ENCODE measurements at places on chromosomes 1 and 21.

GRCh38 chr1:46682064-46682463 lies 10.4 kb downstream of the TEX38 start:
- DNase-seq = no peak

DNA sequence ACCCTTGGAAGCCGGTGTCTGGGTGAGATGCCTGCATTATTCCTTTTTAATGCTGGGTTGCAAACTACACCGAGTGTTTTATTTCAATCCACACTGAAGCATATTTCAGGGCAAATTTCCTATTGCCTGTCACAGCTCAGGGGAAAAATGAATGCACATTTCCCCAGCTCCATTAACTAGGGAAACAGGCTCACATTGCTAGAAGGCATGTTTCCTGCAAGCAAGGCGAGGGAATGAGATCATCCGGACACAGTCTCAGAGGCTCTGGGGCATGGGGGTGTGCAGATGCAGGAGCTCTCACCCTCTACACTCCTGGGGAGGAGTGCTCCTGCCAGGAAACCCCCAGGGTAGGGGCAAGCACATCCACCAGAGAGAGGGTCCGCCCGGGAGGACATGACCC lies 24.6 kb downstream of the SYT2 start:
- no peak for DNase-seq

- no peak for DNase-seq
Observed at GRCh38 chr1:95262913-95263312, 28.9 kb downstream of the RWDD3 start.

DNA sequence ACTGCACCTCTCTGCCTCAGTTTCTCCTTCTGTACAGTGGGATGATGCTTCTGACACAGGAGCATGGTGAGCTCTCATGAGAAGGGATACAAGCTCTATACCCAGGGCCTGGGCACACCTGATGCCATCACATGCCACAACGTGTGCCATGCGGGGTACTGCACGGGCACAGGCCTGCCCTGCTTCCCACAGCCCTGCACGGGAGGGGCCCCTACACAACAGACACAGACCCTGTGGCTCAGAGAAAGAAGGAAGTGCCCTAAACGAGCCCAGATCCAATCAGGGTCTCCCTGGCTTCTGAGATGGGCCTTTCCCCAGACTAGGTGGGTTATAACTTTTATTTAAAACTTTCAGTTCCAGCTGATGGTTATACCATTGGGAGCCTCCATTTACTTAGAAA lies 24.6 kb downstream of the C2CD2 start:
- DNase-seq = no peak

DNA sequence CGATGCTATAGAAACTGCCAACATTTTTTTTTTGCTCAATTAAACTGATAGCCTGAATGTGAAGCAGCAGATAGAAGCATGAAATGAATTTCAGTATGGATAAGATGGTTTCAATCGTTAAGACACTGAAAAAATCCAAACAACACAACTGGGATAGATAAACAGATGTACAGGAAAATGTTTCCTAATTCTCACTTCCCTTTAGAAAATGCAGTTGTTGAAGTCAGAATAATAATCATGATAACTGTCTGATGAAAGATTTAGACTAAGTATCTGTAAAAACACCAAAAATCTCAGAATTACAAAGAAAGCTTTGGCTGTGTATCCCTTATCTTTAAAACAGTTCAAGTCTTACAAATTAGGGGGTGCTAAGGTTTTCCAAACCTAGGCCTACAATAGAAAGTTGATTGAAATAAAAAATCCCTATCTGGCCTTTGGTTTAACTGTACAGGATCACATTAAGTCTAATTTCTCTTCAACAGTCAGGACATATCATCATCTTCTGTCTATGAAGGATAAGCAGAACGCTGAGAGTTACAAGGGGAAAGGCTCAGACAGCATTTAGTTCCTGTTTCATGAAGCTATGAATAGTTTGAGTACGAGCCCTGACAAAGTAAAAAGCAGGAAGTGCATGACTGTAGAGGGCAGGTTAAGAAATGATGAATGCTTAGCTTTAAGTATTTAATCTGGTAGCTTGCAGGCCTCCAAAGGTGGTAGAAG lies 203.2 kb downstream of the APP start:
- DNase-seq = no peak

DNA sequence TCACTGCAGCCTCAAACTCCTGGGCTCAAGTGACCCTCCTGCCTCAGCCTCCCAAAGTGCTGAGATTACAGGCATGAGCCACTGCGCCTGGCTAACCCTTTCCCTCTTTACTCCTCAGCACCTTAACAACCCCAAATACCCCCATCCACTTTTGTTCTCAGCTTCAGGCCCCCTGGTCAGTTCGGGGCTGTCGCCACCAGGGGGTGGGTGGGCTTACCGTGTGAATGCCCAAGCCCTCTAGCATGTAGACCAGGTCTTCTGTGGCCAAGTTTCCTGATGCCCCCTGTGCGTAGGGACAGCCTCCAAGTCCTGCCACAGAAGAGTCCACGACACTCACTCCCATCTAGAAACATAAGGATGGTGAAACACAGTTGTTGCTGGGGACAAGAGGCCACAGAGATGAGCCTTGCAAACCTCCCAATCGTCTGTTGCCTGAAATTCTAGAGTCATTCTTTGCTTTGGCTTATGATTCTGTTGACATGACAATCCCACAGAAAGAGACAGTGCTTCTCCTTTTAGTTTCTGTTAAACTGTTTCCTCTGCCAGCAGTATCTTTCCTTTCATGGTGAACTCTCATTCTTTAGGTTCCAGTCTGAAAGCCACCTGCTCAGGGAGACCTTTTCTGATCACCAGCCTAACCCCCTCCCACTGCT lies 3.8 kb upstream of the GALE start:
- no peak for DNase-seq

DNA sequence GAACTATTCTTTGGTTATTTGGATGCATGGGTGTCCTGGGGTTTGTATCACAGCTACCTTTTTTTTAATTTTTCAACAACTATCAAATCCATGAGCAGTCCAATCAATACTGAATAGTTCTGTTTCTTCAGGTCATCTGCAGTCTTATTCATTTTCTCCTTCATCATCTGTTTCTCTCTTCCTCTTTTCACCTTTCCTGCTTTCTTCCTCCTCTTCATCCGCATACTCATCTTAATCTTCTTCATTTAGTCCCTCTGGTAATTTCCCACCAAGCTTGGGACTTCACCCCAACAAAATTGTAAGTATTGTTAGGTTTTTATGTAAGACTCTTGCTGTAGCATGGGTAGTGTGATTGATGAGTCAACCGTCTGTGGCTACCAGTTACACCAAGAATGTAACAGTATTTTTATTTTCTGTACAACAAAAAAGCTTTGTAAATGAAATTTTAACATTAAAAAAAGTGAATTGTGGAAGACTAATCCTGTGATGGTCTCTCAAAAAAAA lies 184.1 kb upstream of the RNPC3 start:
- no peak for DNase-seq

DNA sequence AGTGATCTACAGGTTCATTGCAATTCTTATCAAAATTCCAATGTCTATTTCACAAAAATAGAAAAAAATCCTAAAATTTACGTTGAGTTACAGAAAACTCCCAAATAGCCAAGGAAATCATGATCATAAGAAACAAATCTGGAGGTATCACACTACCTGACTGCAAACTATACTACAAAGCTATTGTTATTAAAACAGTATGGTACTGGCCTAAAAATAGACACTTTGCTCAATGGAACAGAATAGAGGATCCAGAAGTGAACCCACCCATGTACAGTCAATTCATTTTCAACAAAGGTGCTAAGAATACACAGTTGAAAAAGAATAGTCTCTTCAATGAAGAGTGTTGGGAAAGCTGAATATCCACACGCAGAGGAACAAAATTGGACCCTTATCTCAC lies 30.2 kb downstream of the GBP2 start:
- no peak for DNase-seq

- DNase-seq = no peak
Observed at GRCh38 chr1:94928293-94928939, 1.5 kb upstream of the CNN3 start.

- no peak for DNase-seq
Observed at GRCh38 chr1:28592321-28593071, 431 bp downstream of the RAB42 start.

- no peak for DNase-seq
Observed at GRCh38 chr1:215539803-215540570, 27.1 kb upstream of the KCTD3 start.

DNA sequence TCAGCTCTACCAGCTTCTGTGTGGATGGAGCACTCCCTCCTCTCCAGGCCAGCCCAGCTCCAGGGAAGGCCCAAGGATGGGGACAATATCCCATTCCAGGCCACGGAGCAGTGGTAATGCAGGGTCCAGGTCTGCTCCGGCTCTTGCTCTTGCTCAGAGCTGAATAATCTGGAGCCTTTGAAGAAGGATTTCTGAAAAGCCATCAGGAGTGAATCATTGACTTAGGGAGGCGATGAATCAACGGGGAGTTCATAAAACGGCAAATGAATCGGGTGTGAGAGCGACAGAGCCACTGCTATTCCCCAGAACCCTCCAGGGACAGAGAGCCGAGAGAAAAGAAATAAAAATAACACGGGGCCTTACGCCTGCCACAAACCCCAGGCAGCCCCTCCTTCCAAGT lies 7.7 kb downstream of the POU3F1 start:
- no peak for DNase-seq

DNA sequence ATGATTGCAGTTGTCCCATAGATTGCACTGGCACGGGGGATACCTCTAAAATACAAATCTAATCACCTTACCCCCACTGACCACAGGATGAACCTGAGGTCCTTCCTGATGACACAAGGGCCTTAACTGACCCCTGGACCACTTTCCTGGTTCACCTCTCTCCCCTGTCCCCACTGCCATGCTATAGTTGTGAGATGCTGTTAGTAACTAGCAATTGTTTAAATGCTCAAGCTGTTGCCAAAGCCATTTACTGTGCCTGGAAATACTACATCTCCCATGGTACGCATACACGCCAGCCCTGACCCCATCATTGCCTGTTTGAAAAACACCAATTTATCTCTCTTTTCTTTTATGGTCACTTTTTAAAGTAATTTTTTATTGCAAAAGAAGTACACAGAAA lies 29.1 kb upstream of the RGS8 start:
- DNase-seq = no peak

GRCh38 chr1:113170519-113170918 lies 97.5 kb downstream of the LRIG2 start:
- DNase-seq = no peak

- no peak for DNase-seq
Observed at GRCh38 chr1:18555036-18555435, 74.3 kb downstream of the KLHDC7A start.

DNA sequence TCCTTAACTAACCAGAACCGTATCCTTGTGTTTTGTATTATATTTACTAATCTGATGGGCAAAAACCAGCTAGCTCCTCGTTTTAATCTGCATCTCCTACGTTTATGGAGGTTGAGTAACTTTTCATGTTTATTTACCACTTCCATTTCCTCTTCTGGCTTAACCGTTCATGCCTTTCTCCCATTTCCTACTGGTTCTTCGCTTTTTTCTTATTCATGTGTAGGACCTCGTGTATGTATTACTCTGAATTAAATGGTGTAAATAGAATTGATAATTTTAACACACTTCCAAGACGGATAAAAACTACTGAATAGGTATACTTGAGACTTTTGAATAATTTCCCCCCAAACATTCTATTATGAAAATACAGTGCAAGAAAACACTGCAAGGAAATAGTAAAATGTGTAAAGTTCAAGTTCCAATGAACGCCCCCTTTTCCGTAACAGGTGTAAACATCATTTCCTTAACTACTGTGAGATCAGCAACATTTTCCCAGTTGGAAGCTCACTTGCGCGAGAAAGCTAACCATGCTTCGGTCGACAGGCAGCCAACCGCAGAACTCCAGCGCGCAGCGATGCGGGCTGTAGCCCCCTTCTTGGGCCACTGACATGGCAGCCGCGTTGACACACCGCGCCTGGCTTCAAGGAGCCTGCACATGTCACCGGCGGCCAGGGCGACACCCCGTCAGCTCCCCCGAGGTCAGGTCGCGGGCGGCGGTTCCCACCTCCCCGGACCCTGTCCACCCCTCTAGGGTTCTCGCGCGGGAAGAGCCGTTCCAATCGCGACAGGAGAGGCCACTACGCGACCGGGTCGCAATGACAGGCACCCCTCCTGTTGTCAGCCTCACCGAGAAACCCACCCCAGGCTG lies 816 bp downstream of the EDEM3 start:
- DNase-seq = no peak

- DNase-seq = no peak
Observed at GRCh38 chr21:17738176-17738953, 80.8 kb downstream of the C21orf91 start.

GRCh38 chr1:196873385-196873784 lies 14.5 kb upstream of the CFHR4 start:
- no peak for DNase-seq

DNA sequence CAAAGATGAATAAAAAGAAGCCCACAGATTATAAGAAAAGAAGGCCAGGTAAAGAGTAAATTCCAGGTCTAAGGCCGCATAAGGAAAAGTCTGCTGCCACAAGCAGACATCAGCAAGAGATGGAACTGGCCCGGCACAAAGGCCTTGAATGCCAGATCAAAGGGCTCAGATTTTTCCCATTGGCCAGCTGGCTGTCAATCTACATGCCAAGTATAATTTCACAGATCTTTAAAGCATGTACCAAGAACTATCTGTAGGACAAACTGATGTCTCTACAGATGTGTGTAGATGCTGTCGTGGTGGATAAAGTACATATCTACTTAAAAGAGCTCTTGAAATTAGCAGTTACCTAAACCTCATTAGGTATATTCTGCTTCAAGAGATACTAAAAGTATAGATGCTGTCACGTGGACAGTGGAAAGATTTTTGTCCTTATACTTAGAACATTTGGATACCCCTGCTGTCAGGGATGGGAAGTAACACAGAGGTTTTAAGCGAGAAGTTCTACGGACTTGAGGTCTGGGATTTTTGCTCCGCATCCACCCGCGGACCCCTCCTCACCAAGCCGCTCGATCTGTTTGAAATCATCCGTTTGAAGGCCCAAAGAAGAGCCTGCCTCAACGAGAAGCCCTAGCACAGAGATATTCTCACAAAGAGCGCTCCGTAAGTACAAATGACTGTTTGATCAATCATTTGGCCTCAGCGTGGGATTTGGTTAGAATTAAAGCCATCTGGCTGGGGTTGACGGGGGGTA lies 10.1 kb downstream of the GLIS1 start:
- no peak for DNase-seq

DNA sequence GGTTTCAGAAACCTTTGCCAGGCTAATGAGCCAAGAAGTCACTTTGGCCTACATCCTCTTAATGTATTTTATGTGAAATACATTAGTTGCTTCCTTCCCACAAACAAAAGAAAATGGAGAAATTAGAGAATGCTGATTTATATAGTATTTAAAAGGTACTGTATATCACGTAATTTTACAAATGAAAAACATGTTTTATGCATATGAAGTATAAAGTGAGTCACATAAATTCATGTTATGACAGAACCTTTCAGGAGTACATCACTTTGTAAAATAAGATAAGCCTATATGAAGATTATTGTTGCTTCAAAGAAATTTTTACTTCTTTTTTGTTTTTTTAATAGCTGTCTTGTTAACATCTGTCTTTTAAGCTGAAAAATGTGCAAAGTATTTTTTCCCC lies 4.6 kb downstream of the DR1 start:
- no peak for DNase-seq

Measured in stimulated activated CD8-positive, alpha-beta memory T cell treated with anti-CD3 and anti-CD28 coated beads, Interleukin-7, amount 100 ng/mL, for 48 hours (primary cell).